Effector memory CD8-positive, alpha-beta T cell (primary cell): ENCODE measurements at places on chromosomes 13 and 19.
A peak's percentile ranks its signal among the peaks of the same experiment; 100 is the strongest.

DNA sequence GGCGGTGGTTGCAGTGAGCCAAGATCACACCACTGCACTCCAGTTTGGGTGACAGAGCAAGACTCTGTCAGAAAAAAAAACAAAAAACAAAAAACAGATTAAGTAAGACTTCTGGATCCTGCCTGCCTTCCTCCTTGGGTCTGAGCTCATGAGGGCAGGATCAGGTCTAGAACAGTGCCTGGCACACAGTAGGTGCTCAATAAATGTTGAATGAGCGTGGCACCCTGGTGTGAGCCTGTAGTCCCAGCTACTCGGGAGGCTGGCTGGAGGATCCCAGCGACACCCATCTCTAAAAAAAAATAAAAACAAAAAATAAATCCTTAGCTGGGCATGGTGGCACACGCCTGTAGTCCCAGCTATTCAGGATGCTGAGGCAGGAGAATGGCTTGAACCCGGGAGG is 2.8 kb upstream of the CDC37 start:
- no peak for DNase-seq

GRCh38 chr13:23690668-23691067 is 120.5 kb downstream of the TNFRSF19 start:
- DNase-seq, result no peak

GRCh38 chr13:109154966-109155761 is 525.8 kb downstream of the MYO16 start:
- no peak for DNase-seq

DNA sequence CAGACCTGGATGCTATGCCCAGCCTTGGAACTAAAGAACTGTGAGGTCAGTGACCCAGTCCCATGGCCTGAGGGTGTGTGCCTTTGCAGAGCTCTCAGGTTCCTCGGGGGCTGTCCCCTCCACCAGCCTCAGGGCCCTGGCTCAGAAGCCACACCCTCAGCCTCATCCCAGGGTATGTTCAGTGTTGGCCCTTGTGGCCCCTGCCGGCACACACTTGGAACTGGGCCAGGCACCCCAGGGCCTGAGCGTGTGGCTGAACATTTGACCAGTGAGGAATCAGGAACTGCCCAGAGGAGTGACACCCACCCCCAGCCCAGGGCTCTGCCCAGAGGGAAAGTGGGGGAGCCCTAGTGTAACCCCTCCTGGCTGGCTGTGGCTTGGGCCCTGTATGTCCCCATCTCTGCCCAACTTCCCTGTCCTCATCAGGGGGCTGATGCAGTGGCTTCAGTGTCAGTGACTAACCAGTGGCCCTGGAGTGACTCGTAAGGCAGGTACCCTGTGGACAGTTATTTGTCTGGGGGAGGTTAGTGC is 10.0 kb downstream of the NKPD1 start:
- DNase-seq, result no peak

DNA sequence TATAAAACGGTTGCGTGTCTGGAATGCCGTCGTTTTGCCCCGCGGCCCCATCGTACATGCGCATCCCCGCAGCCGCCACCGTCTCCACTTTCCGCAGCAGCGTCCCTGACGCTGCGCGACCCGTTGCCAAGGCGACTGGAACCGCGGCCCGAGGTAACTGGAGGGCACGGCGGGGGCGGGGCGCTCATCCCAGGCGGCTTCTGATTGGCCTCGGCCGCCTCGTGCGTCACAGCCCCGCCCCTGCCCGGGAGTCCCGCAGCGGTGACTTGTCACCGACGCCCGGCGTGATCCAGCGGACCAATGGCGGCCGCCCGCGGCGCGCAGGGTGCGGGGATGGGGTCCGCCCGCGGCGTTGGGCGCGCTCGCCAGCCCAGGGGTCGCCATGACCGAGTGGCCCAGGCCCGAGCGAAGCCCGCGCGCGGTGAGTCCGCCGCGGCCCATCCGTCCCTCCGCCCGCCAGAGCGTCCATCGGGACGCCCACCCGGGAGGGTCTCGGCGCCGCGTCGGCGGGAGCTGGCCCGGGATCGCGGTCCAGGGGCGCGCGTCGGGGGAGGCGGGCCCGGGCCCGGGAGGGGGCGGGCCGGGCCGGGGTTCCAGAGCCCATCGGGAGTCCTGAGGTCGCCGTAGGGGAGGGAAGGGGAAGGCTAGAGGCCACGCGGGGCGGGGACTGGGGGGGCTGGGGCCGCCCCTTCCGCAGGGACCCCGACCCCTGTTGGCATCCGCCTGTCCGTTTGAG is at the start of gene ZSCAN1:
Gene ZSCAN1, plus strand, starts transcription at position 285 of the 736 bp plus-strand sequence. CDS start 3,812 bp downstream, outside the sequence.
- DNase-seq, result no peak

DNA sequence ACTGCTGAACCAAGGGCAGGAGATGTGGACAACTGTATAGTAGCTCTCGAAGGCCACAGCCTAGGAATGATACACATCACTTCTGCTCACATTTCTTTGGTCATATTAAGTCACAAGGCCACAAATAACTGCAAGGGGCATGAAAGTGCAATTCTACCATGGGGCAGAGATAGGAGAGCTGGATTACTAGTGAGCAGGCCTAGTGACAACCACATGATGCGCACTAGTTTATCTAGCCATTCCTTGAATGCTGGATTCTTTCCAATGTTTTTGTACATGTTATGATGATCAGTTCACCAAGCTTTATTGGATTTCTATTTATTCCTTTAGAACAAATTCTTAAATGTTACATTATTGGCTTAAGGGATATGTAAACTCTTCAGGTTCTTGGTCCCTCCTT is 100.7 kb downstream of the MIPEP start:
- no peak for DNase-seq

- no peak for DNase-seq
Measured at GRCh38 chr13:70736622-70737317, 628.5 kb upstream of the KLHL1 start.

GRCh38 chr19:12052497-12053169 is at the start of gene ZNF878:
Gene ZNF878 (minus strand): TSS chr19:12052961. CDS start chr19:12052801, 160 bp downstream.
- DNase-seq, result no peak

DNA sequence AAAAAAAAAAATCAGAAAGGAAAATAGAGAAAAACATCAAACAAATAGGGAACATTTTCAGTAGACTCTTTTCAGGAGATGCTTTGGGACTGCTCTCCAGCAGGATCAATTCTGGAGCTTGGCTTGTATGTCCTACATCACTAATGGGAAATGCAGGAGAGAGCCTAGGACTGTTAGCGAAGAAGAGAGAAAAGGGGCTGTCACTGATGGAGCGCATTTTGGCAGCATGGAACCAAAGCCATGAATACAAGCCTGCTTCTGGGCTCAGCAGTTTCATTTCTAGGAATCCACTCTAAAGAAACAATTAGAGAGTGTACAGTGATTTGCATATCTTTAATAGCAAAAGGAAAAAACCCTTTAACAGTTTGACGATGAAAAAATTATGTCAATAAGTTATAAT is 203.9 kb downstream of the NUFIP1 start:
- DNase-seq, result no peak

GRCh38 chr13:73822668-73823592 is 311.3 kb downstream of the KLF12 start:
- DNase-seq, result no peak

GRCh38 chr13:111179908-111180760 is 65.0 kb downstream of the ARHGEF7 start:
- no peak for DNase-seq

DNA sequence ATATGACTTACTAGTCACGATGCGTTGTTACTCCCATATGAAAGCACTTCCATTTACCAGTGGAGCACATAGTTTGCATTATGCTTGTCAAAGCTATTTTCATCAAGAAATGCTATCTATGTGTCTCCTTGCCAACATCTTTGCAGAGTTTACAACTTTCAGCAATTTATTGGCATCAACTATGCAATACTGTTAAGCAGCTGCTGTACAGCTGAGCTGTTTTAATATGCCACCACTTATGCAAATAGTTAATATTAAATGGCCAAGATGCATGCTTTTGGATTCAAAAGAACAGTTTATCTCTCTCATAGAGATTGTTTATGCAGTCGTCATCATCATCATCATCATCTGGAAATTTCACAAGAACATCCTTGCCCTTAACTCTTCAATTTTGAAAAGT is 67.9 kb upstream of the KLF5 start:
- no peak for DNase-seq

DNA sequence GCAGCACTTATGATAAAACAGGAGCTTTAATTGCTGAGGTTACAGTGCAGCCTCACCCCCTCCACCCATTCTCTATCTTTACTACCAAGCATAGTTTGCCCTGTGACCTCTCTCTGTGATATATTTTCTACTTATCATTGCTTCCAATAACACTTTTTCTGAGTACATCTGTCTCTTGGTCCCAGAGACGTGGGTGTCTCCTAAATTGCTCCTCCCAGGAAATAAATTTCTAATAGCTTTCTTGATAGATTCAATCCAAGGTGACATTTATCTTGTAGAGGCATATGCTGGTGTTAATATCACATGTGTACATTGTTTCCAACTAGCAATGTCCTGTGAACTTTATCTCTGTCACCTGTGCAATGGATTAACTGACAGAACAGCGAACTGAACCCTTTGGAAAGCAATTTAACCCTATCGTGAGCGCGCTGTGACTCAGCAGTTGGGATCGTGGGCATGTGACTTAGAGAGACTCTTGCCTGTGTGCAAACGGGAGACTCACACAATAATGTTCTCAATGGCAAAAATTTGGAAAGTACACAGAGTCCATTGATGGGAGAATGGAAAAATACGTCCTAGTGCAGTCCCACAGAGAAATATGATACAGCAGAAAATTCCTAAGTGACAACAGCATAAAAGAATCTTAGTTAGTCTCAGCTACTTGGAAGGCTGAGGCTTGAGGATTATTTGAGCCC is 7.0 kb upstream of the MAP2K2 start:
- no peak for DNase-seq

DNA sequence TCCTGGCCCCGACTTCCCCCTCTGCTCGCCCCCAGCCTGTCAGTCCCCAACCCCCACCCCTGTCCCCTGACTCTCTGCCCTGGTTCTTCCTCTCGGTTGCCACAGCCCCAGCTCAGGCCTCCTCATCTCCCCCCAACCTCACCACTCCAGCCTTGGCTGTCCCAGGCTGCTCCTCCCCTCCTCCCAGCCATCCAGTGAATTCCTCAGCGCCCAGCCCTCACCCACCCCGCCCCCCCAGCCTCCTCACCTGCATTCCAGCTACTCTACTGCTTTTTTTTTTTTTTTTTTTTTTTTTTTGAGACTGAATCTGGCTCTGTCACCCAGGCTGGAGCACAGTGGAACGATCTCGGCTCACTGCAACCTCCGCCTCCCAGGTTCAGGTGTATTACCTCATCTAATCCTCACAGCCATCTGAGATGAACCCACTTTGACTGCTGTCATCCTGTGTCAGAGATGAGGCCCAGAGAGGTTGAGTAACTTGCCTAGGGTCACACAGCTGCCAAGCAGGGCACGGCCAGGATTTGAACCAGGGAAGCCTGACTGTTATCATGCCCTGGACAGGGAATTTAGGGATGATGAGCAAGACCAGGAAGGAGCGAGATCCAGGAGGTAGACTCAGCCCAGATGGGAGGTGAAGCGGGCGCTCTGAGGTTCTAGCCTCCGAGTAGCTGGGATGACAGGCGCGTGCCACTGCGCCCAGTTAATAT is 2.6 kb downstream of the SULT2B1 start:
- DNase-seq, result no peak

- DNase-seq, result peak; percentile 22
Measured at GRCh38 chr13:75636436-75637180, 478 bp downstream of the LMO7 start.
